Stimulated activated CD8-positive, alpha-beta memory T cell treated with anti-CD3 and anti-CD28 coated beads, Interleukin-4, amount 100 ng/mL, for 4 hours (primary cell): ENCODE measurements at places on chromosomes 4 and X.

DNA sequence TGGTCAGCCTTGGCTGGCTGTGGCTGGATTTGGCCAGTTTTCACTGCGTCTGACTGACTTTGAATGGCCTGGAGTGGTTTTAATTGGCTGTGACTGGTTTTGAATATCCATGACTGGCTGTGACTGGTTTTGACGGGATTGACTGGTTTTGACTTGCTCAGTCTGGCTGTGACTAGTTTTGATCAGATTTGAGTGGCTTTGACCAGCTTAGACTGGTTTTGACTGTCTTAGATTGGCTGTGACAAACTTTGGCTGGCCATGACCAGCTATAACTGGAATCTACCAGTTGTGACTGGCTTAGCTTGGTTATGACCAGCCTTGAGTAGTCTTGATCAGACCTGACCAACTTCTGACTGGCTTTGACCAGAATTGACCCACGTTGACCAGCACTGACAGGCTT, 168.4 kb upstream of the AMOT start:
- no peak for DNase-seq

DNA sequence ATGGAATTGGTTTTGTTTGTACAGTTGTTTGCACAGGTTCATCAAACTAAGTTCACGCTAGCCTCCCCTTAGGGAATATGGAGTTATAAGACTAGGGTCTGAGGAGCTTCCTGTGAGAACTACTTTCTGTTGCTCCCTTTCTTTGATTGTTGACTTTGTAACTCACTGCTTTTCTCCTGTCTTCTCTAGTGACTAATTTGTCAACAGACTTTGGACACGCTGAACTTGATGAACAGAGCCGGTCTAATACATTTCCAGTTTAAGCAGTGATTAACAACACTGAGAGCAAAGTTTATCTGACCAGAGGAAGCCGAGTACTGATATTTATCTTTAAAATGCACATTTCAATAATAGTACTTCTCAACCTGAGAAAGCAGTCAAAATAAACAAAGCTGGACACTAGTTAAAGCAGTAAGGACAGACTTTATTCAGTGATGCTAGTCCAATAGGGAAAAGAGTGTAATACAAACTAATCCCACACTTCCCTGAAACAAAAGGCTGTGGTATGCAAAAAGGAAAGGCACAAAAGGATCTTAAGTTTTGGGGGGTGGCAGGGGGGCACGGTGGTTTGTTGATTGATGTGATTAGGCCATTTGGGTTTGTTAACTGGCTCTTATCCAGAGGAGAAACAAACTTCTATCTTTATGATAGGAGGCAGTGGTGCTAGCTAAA, 2.7 kb upstream of the NUDT9 start:
- no peak for DNase-seq

GRCh38 chrX:111568354-111568753, 56.9 kb downstream of the SERTM2 start:
- DNase-seq = no peak

DNA sequence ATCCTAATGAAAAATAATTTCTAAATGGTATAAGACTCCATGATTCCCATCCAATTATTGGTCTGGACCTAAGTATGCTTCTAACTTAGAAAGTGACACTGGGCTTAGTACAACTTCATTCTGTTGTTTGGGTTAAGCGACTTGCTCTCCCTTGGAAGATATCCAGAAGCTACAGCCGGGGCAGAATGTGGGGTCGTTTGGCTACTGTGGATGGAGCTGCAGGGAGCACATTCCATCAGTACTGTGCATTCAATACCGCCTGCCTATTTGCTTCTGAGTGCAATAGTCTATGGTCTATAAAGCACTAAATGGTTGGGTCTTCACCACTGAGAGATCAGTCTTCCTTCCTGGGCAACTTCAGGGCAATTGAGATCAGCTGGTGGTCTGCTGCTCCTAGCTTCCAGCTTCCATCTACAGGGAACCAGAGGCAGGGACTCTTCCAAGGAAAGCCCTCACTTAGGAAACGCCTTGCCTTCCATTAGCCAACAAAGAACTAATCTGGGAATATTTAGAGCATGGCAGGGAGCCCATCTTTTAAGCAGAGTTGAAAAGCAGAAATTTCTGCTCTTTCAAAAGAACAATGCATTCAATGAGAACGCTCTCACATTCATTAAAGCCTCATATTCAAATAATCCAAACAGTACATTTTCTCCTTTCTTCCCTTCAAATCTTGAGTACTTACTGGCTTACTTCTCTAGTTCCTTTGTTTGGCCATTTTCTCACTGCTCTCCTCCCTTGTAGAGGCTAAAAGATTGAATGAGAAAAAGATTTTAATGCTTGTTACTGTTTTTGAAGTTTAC, 1049.9 kb upstream of the TENM3 start:
- no peak for DNase-seq

DNA sequence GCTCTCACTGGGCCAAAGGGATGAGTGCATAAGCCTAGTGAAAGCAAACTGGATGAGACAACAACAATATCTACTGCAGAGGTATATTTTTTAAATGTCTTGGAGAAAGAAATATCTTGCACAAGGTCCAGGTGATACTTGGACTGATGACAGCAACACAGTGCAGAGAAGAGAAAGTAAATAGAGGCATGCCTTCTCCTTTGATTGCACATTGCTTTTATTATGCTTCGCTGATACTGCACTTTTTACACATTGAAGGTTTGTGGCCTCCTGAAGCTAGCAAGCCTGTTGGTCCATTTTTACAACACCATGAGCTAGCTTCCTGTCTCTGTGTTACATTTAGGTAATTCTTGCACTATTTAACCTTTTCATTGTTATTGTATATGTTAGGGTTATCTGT, 189.0 kb upstream of the NDST3 start:
- no peak for DNase-seq

DNA sequence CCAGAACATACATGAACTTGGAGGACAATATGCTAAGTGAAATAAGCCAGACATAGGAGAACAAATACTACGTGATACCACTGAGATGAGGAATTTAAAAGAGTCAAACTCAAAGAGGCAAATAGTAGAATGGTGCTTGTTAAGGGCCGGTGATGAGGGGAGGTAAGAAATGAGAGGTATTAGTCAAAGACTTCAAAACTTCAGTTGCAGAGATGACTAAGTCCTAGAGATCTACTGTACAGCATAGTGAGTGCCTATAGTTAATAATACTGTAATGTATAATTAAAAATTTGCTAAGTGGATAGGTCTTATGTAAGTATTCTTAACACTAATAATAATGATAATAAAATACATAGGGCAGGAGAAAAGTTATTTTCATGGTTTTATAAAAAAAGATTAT, 126.9 kb upstream of the VEGFC start:
- DNase-seq = no peak

GRCh38 chr4:111210595-111210994, 587.7 kb upstream of the PITX2 start:
- DNase-seq = no peak

- DNase-seq = no peak
Measured at GRCh38 chrX:33808636-33809035, 323.5 kb downstream of the FAM47A start.

DNA sequence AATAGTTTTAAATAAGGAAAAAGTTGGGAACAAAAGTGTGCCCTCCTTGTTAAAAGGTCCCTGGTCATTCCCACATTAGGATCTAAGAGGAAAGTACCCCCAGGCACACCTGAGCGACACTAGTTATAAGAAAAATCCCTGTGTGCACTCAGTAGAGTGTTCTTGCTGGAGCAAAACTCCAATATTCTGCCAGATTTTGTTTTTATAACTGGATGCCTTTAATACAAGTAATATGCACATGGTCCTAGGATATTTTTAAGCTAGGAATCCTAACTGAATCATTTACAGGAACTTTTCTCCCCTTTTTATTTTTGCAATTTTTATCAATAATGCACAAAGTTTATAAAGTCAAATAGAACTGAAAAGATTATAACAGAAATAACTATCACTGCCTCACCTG, 68.6 kb downstream of the BEND4 start:
- DNase-seq = no peak

- DNase-seq = no peak
Measured at GRCh38 chr4:154634058-154634457, 21.6 kb upstream of the FGG start.

DNA sequence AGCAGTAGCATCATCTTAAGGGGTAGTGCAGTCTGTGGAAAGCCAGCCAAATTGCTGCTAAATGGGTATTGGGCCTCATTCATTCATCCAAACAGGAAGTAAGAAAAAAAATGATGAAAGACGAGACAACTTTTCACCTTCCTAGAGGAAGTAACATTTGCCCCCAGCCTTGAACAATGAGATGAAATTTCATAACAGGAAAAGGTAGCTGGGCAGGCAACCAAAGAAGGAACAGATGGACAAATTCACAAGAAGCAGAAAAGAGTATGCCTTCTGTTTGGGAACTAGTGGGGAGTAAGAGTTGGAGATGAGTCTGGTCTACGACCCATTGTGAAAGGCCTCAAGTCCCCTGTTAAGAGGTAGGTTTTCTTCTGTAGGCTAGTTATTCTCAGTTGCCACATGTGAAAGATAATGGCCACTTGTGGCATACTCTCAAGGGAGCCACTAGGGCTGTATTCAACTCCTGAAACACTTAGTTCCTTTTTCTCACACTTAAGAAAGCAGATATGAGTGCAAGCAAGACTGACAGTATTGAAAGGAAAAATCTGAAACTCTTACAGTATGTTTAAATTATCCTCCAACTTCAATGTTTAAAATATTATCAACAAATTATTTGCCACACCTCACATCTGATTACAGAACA, 190.4 kb downstream of the AR start:
- no peak for DNase-seq

DNA sequence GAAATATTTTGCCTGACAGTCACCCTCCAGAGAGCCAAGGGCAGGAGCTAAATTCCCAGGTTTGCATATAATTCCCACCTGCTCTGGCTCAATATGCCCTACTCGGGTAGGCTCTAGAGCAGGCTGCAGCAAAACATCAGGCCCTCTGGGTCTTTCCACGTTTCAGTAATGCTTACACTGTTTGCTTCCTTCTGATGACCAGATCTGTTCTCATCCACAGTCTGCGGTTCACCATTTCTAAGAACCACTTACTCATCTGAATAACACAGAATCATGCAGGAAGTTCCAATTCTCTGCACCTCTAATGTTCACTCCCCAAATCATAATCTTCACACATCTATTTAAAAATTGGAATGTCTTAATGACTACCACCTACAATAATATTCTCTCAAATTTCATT, 141.4 kb downstream of the PPP3CA start:
- peak; percentile 11 for DNase-seq

- no peak for DNase-seq
Measured at GRCh38 chr4:188722911-188723310, 583.7 kb downstream of the TRIML1 start.
